ENCODE measurements at places on chromosomes 1 and 21.

DNA sequence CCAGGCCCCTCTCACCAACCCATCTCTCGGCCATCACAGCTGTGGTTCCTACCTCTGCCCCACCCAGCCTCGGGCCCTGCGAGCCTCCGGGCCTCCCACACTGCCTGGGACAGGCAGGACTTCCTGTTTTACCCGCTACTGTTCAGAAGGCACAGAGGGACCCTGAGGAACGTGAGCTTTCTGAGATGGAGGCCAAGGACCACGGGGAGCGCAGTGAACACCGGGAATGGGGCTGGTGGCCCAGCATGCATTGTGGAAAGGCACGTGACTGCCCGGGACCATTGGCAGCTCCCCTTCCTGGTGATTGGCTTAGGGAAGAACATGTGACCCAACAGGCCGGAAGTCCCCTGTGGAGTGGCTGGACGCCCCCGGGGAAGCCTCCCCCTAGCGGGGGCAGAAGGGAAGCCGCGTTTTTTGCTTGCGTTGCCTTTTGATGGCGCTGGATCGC is 7.0 kb downstream of the S100B start:
- DNase-seq = no peak

DNA sequence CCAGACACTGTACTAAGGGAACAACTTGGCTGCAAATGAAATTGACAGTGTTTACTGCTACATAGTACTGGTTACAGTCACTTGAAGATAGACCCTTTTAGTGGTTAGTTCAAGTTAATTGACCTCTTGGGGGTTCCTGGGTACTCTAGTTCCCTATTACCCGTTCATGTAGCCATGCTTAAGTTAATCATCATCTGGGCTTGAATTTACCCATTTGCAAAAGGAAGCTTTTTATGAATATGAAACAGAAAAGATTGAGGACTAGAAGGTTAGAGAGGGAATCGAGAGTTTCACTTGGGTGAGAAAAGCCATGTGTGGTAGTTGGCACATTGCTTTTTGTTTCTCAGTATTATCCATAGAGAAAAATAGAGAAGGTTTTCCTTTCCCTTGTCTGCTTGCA is 2.7 kb downstream of the MIA3 start:
- DNase-seq = no peak

GRCh38 chr1:154158307-154159125 is 3.6 kb upstream of the NUP210L start:
- DNase-seq = no peak

GRCh38 chr1:216849146-216849545 is 125.9 kb upstream of the ESRRG start:
- DNase-seq = no peak

- DNase-seq = no peak
These were observed 174.9 kb downstream of the COP1 start for GRCh38 chr1:176032040-176032645.

- peak; percentile 49 for DNase-seq
These were observed 576 bp downstream of the CCN1 start for GRCh38 chr1:85580872-85581801.

GRCh38 chr1:39711104-39711965 is 20.1 kb upstream of the HPCAL4 start:
- no peak for DNase-seq

GRCh38 chr21:34336756-34337391 is 26.9 kb upstream of the KCNE2 start:
- DNase-seq = no peak

DNA sequence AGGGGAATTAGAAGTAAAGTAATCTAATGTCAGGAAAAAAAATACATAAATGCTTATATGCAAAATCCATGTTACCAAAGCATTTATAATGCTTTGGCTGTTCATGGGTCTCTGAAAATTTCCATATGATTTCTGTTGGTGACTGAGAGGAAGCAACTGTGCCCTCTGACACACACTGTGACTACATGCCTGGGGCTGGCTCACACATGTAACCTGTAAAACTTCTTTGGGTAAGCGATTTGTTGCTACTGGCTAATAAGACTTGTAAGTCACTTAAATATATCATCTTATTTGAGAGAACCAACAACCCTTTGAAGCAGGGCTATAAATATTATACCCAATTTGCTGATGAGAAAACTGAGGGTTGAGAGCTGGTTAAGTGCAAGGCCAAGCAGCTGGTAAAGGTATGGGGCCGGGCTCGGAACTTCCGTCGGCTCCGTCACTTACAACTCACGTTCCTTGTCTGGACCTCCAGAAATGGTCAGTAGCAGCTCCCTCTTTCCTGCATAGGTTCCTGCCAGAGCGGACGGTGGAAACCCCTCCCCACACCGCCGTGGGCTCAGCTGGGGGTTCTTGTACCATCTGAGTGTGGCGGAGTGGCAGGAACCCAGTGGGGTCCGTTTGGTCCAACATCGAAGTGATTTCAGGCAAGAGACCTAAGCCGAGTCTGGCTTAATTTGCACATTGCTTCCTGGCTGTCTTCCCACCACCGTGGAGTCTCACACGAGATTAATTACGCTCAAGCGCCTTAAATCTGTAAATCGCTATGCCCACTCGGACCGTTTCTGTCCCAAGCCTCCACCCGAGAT is 714 bp downstream of the DFFA start:
- DNase-seq = no peak

DNA sequence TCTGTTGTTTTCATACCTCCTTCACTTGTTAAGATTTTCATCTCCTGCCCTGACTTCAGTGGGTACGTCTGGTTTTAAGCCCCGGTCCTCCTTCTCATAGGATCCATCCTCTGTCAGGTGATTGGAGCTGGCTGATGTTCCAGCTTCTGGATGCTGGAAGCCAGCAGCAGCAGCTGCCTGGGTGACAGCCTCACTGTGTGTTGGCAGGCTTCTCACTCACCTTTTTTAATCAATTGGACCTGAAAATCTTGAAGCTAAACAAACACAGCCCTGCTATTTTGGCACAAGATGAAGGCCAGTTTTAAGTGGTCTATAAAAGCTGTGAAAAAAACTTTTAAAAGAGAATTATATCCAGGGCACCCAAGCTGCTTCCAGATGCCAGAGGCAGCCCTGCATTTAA is 181.0 kb downstream of the DISC1 start:
- no peak for DNase-seq

DNA sequence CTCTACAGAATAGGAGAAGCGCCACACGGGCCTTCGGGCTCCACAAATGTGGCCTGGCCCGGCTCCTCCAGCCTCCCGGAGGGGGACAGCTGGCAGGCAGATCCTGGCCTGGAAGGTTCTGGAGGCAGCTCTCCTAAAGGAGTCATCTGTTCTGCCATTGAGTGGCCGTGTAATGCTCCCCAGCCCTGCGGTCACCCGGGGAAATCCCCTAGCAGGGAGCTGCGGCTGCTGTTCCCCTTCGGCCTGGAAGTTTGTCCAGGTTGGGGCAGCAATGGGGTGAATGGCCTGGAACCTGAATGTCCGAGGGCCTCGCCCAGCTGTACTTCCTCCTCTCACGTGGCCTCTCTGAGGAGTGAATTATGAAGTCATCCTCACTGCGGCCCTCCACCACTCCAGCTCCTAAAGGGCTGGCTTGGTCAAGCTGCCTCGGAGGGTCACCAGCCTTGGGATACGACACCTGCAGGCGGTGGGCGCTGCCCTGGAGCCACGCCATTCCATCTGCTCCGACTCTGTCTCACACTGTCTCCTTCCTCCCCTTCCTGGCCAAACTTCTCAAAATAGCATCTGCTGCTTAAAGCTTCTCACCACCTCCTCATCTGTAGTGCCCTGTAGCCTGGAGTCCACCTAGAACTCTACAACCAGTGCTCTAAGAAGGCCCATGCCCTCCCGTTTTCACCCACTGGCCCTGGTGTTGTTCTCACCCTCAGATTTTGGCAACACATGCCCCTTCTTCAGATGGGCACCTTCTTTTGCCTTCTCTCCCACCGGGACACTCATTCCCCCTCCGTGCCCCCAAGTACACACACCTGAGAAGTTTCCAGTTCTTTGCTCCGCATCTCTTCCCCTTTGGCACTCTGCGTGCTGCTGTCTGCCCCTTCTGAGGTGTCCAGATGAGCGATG is 54.4 kb upstream of the TMPRSS2 start:
- DNase-seq = no peak

DNA sequence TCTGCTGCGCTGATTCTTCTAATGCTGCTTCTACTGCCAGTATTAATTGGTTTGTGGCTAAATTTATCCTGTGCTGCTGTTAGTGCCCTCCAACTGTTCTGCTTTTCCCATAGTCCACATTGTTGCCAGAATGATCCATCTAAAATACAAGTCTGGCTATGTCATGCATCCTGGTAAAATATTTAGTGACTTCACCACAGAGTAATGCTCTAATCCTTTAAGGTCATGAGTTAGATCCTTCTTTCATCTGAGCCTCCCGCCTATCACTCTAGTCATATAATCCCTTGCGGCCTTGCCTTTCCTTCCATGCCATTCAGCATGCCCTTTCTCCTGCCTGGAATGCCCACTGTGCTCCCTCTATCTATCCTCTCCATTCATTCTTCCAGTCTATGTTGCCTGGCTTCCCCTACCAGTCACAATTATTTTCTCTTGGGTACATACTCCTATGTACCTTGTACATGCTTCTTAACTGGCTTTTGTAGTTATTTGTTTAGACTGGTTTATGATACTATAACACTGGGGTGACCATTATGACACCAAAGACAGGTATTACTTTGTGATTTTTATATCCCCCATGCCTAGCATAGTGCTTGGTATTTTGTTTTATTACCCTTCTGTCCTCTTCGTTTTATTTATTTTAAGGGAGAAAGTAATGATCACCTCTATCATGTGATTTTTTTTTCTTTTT is 144.0 kb downstream of the MAGI3 start:
- no peak for DNase-seq

- no peak for DNase-seq
These were observed 9.4 kb upstream of the NEK2 start for GRCh38 chr1:211684791-211685190.

GRCh38 chr1:62625415-62625814 is 28.1 kb downstream of the ANGPTL3 start:
- no peak for DNase-seq

DNA sequence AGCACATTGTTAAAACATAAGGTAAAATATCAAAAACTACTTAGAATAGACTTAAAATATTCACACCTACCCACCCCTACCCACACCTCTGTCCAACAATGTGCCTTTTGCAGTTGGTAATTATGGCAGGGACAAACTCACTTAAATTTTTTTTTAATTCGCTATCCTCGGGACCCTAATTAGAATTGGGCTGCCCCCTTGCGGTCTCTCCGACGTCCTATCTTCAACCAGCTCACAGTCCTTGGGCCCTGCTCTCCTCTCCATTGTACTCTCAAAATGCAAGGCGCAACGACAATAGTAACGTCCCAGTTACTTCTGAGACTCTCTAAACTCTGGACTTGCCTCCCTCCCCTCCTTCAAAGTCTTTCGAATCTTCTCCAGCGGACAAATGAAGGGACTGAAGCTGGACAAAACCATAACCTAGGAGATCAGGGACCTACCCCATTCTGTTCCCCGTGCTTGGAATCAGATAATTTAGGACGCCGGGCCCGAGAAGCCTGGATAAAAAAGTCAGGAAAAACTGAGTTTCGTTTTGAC is 1.1 kb upstream of the CIART start:
- DNase-seq = peak; percentile 55

DNA sequence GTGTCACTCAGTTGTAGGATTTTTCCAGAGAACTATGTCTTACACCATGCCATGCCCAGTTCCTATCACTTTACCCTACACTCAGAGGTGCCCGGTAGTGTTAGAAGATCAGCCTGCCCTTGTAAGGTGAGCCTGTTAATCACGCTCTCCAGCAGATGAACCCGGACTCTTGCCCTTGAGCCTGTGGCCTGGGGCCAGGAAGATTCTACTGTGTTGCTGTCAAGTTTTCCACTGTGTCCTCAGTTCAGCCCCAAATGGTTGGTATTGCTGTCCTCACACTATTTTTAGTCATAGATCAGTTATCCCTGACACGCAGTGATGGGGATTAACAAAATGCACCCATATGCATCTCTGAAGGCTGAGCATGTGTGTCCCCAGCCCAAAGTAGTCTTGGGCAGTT is 105.0 kb upstream of the SPAG17 start:
- no peak for DNase-seq

GRCh38 chr1:215600258-215600792 is 33.2 kb downstream of the KCTD3 start:
- no peak for DNase-seq

DNA sequence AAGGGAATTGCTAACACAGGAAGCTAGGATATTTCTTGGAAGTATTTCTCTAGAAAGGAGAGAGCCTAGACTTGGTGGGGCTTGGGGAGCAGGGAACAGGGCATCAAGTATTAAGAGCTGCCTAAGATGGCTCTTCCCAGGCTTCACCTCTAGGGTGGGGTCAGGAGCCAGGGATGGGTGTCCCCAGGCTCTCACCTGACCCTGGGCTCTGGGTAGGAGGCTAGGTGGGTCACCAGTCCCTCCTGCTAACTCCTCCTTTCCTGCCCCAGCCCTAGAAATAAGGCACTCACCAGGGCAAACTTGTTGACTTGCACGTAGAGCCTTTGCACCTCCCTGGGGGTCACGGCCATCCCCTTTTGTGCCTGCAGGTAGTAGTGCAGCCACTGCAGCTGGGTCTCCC is 15.0 kb downstream of the ETNK2 start:
- no peak for DNase-seq

DNA sequence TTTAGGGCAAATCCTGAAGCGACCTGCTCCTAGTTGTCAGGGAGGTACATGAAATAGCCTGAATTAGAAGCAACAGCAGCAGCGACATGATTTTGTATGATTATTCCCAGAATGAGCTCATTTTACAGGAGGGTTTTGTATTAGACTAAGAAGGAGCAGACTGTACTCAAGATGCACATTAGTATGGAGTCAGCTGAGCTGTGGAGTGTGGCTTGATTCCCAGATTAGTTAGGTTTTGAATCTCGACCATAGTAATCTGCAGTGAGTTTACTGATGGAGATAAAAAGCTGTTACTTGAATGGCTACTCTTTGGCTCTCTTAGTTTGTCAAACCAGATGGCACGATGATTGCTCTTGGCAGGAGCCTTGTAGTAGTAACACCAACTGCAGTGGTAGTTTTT is 143.1 kb downstream of the PHTF1 start:
- DNase-seq = no peak

- DNase-seq = no peak
These were observed 27.8 kb downstream of the EXTL2 start for GRCh38 chr1:100866901-100867206.

- peak; percentile 41 for DNase-seq
These were observed at the start of gene EPHB2 for GRCh38 chr1:22710701-22711049. EPHB2 (plus strand) TSS chr1:22710839; CDS start chr1:22710983, 144 bp downstream.

DNA sequence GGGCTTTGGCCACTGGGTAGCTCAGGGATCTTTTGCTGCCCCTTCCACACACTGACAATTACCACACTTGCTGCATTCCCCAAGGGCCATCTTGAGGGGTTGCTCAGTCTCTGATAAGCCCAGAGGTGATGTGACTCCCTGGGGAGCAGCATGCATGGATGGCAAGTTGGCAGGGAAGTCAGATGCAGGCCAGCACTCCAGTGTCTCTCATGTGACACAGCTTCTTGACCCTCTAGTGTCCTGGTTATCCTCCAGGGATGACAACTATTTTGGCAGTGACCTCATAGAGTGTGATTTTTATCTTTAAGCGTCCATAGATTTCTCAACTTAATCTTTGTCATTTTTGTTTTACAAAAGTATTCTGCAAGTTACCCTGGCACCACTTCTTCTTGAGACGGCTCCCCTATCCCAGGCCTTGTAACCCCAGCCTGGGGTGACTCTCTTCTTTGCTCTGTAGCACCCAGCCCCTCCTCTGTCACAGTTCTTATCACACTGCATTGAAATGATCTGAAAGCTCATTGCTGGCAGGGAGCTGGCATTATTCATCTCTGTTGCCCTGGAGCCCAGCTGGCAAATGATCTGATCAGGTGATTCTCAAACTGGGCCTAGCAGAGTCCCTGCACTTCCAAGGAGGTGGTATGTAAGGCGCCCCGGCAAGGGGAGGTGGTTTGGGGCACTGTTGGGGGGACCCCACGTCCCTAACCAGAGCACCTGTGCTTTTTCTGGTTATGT is 72.6 kb downstream of the TENT5C start:
- no peak for DNase-seq

Data from stimulated activated CD4-positive, alpha-beta T cell treated with anti-CD3 and anti-CD28 coated beads, Interleukin-4, amount 100 ng/mL, for 1 hour (primary cell).